ENCODE measurements at places on chromosomes 16 and 17.

DNA sequence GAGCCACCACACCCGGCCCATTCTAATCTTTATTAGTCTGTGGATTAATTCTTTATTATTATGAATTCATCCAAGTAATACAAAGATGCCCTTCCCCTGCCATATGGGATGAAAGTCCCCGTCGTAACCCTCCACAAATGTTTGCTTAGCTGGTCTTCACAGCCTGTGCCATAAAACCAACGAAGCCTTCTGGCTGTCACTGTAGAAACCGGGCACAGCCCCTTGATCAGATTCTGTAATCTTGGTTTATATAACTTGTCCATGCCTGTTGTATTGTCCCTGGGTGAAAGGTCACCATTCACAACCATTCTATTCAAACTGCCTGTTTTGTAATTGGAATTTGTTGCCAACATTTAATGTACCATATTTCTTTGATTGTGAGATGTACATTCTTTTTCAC lies 66.5 kb downstream of the ATP2C2 start:
- no peak for DNase-seq

GRCh38 chr16:75793641-75794040 lies 67.4 kb upstream of the CPHXL start:
- no peak for DNase-seq

- DNase-seq: no peak
These were observed 179.3 kb downstream of the UTP18 start for GRCh38 chr17:51439395-51440229.

- DNase-seq: peak; percentile 32
These were observed 356.2 kb downstream of the SEC14L1 start for GRCh38 chr17:77496831-77497577.

DNA sequence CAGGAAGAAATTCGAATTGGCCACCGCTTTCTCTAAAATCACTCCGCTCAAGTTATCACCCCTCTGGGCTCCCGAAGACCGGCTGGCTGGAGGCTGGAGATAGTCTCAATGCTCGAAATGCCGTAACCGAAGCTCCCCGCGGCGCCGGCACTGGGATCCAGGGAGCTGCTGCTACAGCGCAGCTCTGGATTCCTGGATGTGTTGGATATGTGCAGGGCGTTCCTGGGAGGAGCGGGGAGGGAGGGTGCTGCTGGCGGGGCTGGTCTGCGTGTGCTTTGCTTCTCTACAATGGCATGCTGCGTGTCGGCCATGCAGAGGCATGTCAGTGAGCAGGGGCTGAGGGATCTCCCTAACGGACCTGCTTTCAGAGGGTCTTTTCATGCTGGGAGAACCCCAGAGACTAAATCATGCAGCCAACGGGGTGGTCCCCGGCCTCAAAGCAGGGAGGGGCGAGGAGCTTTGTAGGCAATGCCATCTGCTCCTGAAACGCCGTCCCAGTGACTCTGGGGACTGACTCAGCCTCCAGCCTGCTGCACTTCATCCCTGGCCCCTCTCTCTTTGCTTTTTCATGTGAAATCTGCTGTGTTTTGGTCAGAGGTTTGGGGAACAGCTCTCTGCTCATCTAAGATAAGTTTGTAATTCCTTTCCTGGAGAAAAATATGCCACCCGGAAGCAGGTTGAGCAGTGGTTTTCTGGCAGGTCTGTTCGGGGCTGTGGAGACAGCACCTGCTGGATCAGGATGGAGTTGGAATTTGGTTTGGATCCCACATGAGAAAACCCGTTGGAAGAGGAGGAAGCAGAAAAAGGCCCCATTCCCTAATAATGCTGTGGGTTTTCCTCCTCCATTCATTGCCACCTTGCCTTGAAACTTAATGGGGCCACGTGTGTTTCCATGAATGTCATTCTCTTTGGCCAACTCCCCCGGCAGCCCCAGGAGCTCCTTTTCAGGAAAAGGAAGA lies 311.4 kb downstream of the SEC14L1 start:
- DNase-seq: peak; percentile 77

DNA sequence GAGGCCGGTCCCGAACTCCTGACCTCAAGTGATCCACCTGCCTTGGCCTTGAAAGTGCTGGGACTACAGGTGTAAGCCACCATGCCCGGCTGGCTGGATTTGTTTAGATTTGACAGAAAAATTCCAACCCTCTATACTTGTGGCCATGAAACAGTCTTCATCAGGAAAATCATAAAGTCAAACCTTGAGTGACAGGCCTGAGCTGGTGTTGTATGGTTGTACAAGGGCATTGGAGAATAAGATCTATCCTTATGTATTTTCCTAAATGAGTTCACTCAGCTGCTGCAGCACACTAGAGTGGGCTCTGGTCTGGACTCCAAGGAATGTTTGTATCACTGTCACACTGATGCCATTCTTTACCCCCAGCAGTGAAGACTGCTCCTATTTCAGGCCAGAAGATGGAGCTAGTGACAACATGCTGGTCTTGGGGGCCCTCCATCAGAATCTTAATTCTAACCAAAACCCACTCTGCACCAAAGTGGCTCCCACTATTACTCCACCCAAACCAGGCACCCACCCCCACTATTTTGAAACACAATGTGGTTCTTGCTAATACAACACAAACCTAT lies 27.4 kb downstream of the SNX11 start:
- DNase-seq: no peak

GRCh38 chr16:1450218-1450617 lies 5.9 kb upstream of the CCDC154 start:
- DNase-seq: no peak

- DNase-seq: no peak
These were observed 149.8 kb upstream of the IRX3 start for GRCh38 chr16:54436346-54436745.

GRCh38 chr16:69703638-69704037 lies 22.7 kb downstream of the NQO1 start:
- DNase-seq: no peak

DNA sequence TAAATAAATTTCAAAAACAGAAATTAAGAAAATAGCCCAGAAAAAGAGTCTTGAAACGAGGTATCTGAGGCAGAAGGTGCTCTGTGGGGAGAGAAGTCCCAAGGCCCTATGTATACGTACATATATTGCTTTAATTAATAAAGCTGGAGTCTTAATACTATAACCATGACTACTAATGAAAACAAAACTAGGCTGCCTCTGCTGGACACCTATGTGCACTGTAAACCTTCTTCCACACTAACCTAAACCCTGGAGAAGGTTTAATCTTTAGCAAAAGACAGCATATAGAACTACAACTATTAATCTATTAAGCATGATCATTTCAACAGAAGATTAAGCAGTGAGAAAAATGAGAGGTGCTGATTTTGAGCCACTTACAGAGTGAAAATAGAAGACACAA lies 153.9 kb upstream of the C17orf78 start:
- DNase-seq: no peak

Measured in activated T-cell treated with anti-CD3 and anti-CD28 coated beads, Interleukin-2, amount 50 U/mL, for 24 hours (primary cell).